ENCODE measurements at places on chromosomes 5 and 9.
A peak's percentile ranks its signal among the peaks of the same experiment; 100 is the strongest.

DNA sequence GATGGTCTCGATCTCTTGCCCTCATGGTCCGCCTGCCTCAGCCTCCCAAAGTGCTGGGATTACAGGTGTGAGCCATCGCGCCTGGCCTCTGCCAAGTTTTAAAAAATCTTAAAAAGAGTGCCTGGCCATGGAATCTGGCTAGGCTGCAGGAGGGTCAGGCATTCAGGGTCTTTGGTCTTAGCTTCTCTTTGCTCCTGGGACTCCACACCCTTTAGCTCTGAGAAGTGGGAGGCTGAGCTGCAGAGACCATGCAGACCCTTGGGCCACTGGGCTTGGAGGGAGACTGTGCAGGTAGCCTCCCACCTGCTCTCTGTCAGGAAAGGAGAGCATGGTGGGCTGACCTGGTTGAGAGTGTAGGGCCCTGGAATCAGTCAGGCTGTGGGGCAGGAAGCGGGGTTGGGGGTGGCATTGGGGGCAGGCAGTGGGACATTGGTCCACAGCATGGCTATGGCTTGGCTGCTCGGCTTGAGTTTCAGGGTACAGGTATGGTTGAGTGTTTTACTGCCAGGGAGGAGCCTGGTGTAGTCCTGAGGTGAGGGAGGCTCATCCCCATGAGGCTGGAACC is 20.8 kb downstream of the PHF2 start:
- DNase-seq: no peak

- no peak for DNase-seq
These were observed 15.0 kb upstream of the GRHPR start for GRCh38 chr9:37407468-37407867.

DNA sequence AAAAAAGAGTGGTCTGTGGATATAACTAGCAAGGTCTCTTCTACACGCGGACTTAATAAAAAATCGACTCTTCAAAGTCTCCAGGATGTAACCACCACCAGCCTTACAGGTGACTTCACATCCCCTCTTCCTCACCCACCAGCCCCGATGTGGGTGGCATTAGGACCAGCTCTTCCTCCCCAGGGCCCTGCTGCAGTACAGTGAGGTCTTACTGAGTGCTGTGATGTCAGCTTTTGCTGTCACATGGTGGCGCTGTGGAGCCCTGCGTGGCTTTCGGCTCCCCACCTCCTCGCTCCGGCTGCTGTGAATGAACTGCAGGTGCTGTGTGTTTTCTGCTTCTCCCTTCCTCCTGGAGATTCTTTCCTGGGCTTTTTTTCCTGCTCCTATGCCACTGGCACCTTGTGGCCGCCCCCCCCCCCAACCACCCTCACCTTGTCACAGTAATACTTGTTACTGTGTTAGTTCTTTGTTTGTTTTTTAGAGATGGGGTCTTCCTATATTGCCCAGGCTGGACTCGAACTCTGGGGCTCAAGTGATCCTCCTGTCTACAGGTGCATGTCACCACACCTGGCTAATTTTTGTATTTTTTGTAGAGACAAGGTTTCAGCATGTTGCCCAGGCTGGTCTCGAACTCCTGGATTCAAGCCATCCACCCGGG is 15.8 kb upstream of the RAPGEF1 start:
- peak; percentile 70 for DNase-seq

- no peak for DNase-seq
These were observed 100.1 kb downstream of the SUSD1 start for GRCh38 chr9:112075009-112075378.

DNA sequence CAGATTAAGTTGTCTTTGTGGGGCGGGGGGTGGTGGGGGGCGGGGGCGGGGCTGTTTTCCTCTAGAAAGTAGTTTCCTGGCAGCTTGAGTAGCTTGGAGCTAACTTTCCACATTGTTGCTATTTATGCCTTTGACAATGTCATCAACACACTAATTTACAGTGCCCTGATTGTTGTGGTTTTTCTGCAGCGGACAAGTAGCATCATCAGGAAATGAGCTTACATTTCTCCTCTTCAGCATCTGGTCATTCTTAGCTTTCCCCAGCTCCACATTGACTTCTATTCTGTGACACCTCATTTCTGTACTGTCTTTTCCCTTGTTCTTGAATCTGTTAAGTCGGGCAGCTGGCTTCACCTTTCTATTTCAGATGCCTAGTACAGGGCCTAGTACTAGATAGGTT is 112.3 kb upstream of the RAD23B start:
- DNase-seq: no peak

DNA sequence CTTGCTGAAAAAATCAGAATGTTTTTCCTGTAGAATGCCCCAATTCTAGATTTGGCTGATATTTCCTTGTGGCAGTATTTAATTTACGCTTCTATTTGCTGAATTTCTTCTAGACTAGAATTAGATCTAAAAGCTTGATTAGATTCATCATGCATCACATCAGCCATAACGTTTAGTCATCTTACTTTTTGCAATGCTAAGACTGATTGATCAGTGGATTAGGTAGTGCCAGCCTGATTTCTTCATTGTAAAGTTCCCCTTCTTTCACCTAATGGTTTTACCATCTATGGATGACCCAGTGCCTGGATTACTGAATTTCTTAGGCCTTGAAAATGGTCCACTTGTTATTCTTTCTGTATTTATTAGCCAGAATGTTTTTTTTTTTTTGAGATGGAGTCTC is 83.9 kb downstream of the PBX3 start:
- DNase-seq: no peak

DNA sequence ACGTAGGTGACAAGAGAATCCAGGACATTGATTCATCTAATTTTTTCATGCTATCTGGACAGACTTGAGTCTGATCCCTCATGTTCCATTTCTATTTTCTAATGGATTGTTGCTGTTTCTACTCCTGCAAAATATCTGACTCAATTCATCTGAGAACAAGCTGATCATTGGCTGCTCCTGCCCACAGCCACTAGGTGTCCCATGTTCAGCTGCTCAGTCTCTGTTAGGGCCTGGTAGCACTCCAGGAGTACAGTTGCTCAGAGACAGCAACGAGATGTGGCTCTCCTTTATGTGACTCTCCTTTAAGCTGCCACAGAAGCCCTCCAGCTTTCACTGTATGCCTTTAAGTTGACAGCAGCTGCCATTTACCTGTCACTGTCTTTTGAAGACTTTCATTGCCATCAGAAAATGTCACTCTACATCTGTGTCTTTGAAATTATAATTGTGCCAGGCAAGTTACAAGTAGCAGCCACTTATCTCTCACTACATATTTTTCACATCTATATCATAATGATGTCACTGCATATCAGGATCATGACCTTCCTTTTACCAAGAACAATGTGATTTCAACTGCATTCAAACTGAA is 1944.2 kb upstream of the NUDT12 start:
- no peak for DNase-seq

GRCh38 chr9:129182122-129182521 is 4.1 kb upstream of the IER5L start:
- DNase-seq: no peak

DNA sequence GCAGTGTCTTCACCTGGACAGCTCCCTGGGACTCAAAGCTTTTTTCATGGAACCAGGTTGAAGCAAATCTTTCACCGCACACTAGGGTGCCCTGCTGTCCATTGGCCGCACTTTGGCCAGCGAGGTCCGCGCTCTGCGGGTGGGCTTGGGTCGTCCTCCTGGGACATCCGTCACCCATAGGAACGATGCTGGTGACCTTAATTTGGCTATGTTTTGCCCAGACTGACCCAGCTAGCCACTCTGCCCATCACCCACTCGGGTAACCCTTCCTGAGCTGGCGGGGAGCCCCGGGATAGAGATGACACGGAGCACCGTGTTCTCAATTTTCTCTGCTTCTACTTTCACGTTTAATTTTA is 25.9 kb downstream of the ZDHHC11B start:
- DNase-seq: no peak

DNA sequence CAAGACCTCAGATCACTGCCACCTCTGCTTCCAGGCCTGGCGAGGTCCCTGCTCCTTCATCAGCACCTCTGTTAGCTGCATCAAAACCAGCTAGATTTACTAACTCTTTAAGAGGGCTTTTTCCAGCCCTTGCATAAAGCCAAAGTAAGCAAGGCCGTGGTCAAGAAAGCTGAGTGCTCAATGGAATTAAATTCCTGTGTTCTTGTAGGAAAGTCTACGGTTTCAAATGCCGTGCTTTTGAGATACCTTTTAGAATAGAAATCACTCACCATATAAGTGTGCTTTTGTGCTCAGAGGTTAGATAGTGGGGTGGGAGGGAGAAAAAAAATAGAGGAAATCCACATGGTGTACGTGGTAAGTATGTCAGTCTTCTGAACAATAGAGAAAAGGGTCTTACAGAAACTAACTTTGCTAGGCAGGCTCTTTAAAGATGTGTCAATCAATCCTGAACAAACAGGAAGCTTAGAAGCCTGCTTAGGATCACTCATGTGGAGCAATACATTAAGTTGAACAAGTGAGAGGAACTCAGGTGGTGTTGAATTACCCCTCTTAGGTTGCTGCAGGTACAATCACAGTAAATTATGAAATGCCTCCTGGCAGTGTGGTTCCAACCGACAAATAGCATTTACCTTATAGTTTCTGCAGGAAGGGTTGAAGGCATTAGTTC is 79.7 kb downstream of the SEMA6A start:
- no peak for DNase-seq

- no peak for DNase-seq
These were observed 15.8 kb downstream of the ERCC8 start for GRCh38 chr5:60929024-60929423.

DNA sequence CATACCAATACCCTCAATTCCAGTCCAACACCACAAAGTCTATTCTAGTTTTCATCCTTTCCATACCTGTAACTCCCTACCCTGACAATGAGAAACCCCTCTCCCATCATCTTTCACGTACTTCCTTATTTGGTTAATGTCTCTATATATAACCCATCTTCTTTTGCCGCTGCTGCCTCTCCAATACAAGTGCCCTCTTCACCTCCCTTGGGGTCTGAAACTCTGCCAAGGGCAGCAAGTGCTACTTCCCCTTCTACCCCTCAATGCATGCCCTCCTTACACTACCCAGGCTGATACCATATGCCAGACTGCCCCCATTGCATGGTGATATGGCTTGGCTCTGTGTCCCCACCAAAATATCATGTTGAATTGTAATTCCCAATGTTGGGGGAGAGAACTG is 24.4 kb upstream of the SMIM15 start:
- DNase-seq: no peak

GRCh38 chr5:22567983-22568382 is 285.2 kb downstream of the CDH12 start:
- no peak for DNase-seq

DNA sequence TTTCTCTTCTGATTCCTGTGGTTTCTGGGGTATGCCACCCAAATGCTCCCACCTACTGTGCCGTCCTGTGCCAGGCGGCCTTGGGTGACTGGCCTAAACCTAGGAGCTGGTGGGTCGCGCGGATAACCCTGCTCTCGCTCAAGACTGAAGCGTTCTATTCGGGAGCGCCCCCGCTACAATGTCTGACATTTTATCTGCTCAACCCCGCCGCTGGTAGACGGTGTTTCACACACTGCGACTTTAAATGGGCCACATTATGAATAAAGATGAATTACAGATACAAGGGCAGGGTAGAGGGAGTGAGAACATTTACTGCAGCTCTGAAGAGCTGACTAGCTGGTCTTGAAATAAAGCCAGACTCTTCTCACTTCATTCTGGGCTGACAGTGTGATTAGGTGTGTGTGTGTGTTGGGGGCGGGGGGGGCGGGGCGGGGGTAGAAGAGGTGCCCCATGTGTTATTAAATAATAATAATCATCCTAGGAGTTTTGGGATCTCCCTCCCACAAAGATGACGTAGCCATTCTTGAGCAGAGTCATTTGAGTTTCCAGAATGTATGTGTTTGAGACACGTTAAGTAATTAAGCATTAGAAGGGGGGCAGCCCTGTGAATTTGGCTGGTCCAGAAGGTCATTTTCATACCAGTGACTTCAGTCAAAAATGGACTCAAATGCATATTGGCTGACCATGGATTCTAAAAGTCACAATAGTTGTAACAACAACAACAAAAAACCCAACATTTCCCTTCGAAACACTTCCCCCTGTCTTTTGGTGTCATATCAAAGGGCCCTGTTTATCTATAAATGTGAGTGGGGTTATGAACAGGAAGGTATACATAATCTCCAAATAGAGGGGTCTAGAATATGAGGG is 1.0 kb upstream of the PTCH1 start:
- DNase-seq: no peak

GRCh38 chr5:73154208-73155006 is 18.6 kb upstream of the TMEM174 start:
- DNase-seq: no peak

DNA sequence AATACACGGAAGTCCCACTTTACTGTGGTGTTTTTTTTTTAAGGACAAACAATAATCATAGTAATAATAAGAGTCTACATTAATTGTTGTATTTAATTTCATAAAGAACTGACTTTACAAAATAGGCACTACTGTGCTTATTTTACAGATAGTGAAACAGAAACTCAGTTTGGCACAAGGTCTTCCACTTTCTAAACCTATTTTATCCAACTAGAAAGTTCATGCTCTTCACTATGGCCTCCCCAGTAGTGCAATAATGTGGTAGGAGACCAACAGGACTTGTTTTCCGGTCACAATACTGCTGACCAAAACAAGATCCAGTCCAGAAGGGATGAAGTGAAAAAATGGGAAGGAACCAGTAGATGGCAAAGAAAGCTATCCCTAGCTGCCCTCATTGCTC is 531.6 kb downstream of the CAAP1 start:
- no peak for DNase-seq

GRCh38 chr9:100729336-100729895 is 151.5 kb downstream of the CAVIN4 start:
- no peak for DNase-seq

GRCh38 chr5:173904151-173904550 is 16.0 kb downstream of the CPEB4 start:
- no peak for DNase-seq

DNA sequence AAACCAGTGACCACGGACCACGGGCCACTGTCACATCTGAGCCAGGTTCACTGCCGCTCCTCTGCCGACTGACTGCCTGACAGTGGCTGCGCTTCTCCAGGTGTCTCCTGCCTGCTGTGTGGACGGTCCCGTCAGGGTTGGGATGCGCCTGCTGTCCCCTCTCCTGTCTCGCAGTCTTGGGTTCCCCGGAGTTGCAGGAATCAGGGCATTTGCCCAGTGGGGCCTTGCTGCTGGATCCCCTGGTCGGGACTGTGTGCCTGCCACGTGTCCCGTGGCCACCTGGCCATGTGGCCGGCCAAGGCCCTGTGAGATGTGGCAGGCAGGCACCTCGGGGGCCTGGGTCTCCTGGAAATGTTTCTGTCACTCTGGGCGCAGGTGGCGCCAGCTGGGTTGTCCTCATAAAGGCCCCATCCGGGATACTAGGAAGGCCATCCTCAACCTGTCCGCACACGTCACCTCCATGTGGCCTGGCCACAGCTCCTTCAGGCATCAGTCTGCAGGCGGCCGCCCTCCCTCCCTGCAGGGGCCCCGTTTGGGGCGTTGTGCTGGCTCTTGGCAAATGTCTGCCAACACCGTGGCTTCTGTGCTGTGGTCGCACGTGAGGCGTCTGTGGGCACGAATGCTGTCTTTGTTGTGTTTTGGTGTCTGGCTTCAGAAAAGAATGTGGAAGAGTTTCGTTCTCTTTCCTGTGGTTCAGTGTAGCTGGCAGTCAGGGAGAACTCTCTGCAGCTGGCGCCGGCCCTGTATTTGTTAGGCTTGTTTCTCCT is 6.4 kb upstream of the TOR4A start:
- DNase-seq: no peak

- no peak for DNase-seq
These were observed 68.1 kb downstream of the AOPEP start for GRCh38 chr9:94794476-94795167.

GRCh38 chr9:133379153-133380086 is 3.3 kb downstream of the STKLD1 start:
- no peak for DNase-seq

Measured in stimulated activated CD8-positive, alpha-beta memory T cell treated with anti-CD3 and anti-CD28 coated beads, Interleukin-4, amount 100 ng/mL, for 4 hours (primary cell).